ENCODE measurements at places on chromosomes 2 and 18. TPM values are rescaled to one million over a fixed set of nuclear protein-coding genes. Genes with fewer than 3 reads are reported as not detected.

- DNase-seq: no peak
Observed at GRCh38 chr2:240198226-240198625, 57.8 kb upstream of the OTOS start.

Gene SULT1C4
- 0.56 TPM for total RNA-seq

Gene FBXO36
- total RNA-seq: 2.2 TPM

- no peak for DNase-seq
Observed at GRCh38 chr18:75074196-75075015, 134.5 kb downstream of the PTGR3 start.
